Left ventricle myocardium inferior (tissue), 1 donor: ENCODE measurements at places on chromosomes 3 and 15. TPM values are rescaled to one million over a fixed set of nuclear protein-coding genes. Genes with fewer than 3 reads are reported as not detected.

DNA sequence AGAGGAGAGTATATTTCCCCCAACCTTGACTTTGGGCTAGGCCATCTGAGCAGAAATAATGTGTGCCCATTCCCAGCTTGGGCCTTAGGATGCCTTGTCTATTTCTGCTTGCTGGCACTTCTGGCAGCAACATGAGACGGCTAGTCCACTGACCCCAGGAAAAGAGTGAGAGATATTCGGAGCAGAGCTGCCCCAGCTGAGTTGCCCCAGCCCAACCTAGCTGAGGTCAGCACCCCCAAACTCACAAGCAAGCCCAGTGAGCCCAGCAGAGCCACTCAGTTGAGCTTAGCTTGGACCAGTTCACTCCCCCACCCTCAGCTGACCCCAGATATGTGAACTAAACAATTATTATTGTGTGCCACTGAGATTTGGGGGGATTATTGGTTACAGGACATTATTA, 20.2 kb downstream of the ITGA11 start:
- no peak overlapping the region for H3K27ac ChIP-seq
- H3K4me3 ChIP-seq = no peak overlapping the region
- no peaks in the 10 kb centered on the region for H3K27me3 ChIP-seq
- H3K4me1 ChIP-seq = no peaks in the 10 kb centered on the region
- no peaks in the 10 kb centered on the region for H3K36me3 ChIP-seq

- no peak overlapping the region for H3K4me3 ChIP-seq
- DNase-seq = no peak
- no peak overlapping the region for H3K27ac ChIP-seq
- no peaks in the 10 kb centered on the region for H3K4me1 ChIP-seq
- H3K27me3 ChIP-seq = peaks cover 27% of the 10 kb centered on the region
Observed at GRCh38 chr3:168511428-168512014, 415.8 kb upstream of the GOLIM4 start.

DNA sequence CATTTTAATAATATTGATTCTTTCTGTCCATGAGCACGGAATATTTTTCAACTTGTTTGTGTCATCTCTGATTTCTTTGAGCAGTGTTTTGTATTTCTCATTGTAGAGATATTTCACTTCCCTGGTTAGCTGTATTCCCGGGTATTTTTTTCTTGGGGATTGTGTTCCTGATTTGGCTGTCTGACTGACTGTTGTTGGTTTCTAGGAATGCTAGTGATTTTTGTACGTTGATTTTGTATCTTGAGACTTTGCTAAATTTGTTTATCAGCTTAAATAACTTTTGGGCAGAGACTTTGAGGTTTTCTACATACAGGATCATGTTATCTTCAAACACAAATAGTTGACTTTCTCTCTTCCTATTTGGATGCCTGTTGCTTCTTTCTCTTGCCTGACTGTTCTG, 418.8 kb upstream of the ALCAM start:
- H3K27ac ChIP-seq = no peak overlapping the region
- H3K4me1 ChIP-seq = no peaks in the 10 kb centered on the region
- no peaks in the 10 kb centered on the region for H3K27me3 ChIP-seq
- no peak overlapping the region for H3K4me3 ChIP-seq

- DNase-seq = no peak
- no peaks in the 10 kb centered on the region for H3K27me3 ChIP-seq
- H3K4me1 ChIP-seq = no peaks in the 10 kb centered on the region
- H3K36me3 ChIP-seq = no peaks in the 10 kb centered on the region
- H3K27ac ChIP-seq = no peak overlapping the region
Observed at GRCh38 chr3:137300703-137301102, 342.9 kb downstream of the IL20RB start.

GRCh38 chr3:36244728-36245127, 135.6 kb upstream of the STAC start:
- H3K27ac ChIP-seq = no peak overlapping the region
- H3K36me3 ChIP-seq = no peaks in the 10 kb centered on the region
- no peak for DNase-seq
- no peaks in the 10 kb centered on the region for H3K27me3 ChIP-seq
- H3K4me1 ChIP-seq = no peaks in the 10 kb centered on the region
- H3K4me3 ChIP-seq = no peak overlapping the region

GRCh38 chr3:127087441-127087840, 104.5 kb downstream of the PLXNA1 start:
- DNase-seq = peak; percentile 1
- peaks cover 9% of the 10 kb centered on the region for H3K4me1 ChIP-seq
- no peaks in the 10 kb centered on the region for H3K36me3 ChIP-seq
- H3K27me3 ChIP-seq = peaks cover 54% of the 10 kb centered on the region

- no peaks in the 10 kb centered on the region for H3K4me1 ChIP-seq
- DNase-seq = no peak
- no peak overlapping the region for H3K27ac ChIP-seq
Observed at GRCh38 chr3:143502081-143502480, 346.2 kb downstream of the SLC9A9 start.

DNA sequence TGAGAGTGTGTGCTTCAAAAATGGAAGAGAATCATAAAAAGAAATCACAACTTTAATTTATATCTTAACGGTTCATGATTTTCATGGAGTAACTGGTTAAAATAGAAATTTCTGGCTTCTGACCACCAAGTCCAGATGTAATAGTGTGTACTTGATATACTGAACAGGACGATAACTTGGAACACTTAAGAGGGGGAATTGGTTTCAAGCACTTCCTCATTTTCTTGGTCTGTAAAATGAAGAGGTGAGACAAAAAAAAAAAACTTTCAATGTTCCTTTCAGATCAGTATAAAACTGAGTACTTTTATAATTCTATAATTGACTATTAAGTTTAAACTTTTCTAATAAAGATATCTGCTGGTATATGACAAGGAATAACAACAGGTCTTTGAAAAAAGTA, 64.0 kb upstream of the TRA2B start:
- no peaks in the 10 kb centered on the region for H3K36me3 ChIP-seq
- H3K27ac ChIP-seq = no peak overlapping the region
- H3K4me3 ChIP-seq = no peak overlapping the region
- H3K4me1 ChIP-seq = no peaks in the 10 kb centered on the region

GRCh38 chr3:37562876-37563275, 298.8 kb upstream of the CTDSPL start:
- peaks cover 59% of the 10 kb centered on the region for H3K4me1 ChIP-seq
- H3K27ac ChIP-seq = no peak overlapping the region
- H3K27me3 ChIP-seq = no peaks in the 10 kb centered on the region
- no peak overlapping the region for H3K4me3 ChIP-seq

DNA sequence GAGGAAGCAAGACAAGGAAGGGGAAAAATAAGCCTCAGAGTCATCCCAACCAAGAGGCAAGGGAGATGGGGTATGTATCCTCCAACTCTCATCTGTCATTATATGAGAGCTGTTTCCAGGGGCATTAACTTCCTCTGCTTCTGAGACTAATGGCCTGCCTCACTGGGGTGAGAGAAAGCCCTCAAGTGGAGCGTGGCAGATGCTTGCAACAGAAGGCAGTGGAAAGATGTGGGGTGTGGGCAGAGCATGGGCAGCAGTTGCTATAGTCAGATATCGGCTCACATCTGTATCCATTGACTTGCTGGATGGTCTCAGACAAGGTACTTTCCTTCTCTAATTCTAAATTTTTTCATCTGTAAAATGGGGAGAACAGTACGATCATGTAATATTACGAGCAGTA, 81.7 kb upstream of the PLCL2 start:
- no peak for DNase-seq
- peaks cover 28% of the 10 kb centered on the region for H3K4me1 ChIP-seq
- H3K36me3 ChIP-seq = no peaks in the 10 kb centered on the region
- H3K27me3 ChIP-seq = no peaks in the 10 kb centered on the region

GRCh38 chr3:130345487-130346079, at the start of gene COL6A5:
Gene COL6A5, plus strand, starts transcription at chr3:130345672. Its CDS starts 27,967 bp downstream, at chr3:130373639.
- H3K4me1 ChIP-seq = no peaks in the 10 kb centered on the region
- DNase-seq = no peak
- H3K36me3 ChIP-seq = no peaks in the 10 kb centered on the region
- H3K27ac ChIP-seq = no peak within 1 kb of the TSS

DNA sequence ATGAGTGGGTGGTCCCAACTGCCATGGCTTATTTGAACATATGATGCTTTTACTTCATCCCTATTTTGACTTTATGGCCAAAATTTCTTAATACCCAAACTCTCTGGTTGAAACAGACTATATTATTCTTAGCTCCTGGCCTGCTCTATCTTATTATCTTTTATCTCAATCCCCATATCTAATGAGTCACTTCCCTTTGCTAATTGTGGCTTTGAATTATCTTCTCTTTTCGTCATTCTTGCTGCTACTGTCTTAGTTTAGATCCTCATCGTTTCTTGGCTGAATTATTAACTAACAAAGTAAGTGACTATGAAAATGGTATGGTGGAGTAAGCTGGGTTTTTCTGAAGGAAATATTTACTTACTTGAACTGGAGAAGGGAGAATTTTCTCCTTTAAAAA, 28.2 kb upstream of the DNAJC19 start:
- H3K4me1 ChIP-seq = no peaks in the 10 kb centered on the region
- no peaks in the 10 kb centered on the region for H3K36me3 ChIP-seq
- DNase-seq = no peak
- no peaks in the 10 kb centered on the region for H3K27me3 ChIP-seq
- H3K27ac ChIP-seq = no peak overlapping the region

The TRH gene
- total RNA-seq = not detected

The OR5H1 gene
- not detected for total RNA-seq

The MME gene
- 2.8 TPM for total RNA-seq

The ATP10A gene
- total RNA-seq = 0.58 TPM

The GOLGA8S gene
- total RNA-seq = 0.33 TPM

The SNAP23 gene
- 34.1 TPM for total RNA-seq

The CYP19A1 gene
- total RNA-seq = 0.60 TPM
